ENCODE measurements at places on chromosomes 5 and 9.

- no peak for DNase-seq
These were observed 30.4 kb downstream of the NFX1 start for GRCh38 chr9:33320568-33321261.

- DNase-seq, result no peak
These were observed 222.9 kb downstream of the ARL15 start for GRCh38 chr5:54087436-54087835.

GRCh38 chr5:14213813-14214585 lies 70.9 kb downstream of the TRIO start:
- DNase-seq, result no peak

DNA sequence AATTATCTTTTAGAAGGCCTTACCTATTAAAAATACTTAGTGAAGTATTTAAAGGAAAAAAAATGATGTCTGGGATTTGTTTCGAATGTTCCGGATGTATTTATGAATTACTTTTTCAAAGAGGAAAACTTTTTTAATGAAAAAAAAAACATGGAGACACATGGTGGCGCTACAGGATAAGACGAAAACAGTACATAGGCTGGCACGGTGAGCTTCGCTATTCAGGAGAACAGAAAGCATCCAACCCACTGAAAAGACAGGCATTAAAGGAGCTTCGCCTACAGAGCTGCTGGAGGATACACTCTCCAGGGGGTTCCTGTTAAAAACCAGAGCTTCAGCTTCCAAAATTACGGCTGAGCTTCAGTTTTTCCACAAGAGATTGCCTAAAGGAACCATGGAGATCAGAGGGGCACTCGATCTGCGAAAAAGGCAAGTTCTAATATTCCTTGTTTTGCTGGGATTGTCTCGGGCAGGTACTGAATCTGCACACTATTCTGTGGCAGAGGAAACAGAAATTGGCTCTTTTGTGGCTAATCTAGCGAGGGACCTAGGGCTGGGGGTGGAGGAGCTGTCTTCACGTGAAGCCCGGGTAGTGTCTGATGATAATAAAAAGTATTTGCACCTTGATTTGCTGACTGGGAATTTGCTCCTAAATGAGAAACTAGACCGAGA lies at the start of gene PCDHB14:
Gene PCDHB14, plus strand, starts transcription at position 232 of the 672 bp plus-strand sequence. Its CDS starts 163 bp downstream, at position 395.
- DNase-seq, result peak; percentile 52

GRCh38 chr9:18490641-18491370 lies 16.9 kb downstream of the ADAMTSL1 start:
- no peak for DNase-seq

DNA sequence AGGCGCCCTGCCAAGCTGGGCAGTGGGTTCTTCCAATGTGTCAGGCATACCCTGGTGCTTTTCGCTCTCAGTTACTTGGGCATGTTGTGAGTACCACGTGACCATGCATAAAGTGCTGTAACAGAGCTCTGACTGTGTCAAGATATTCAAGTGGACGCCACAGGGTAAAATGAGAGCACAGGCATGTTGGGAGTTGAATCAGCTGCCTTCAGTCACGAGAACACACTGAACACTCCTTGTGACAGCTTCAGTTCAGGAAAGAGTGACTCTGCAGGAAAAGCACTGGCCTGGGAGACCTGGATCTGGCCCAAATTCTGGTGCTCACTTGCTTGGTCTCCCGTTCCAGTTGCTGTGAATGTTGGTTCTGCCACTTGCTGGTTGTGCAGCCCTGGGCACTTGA lies 5.1 kb downstream of the MLANA start:
- DNase-seq, result no peak

DNA sequence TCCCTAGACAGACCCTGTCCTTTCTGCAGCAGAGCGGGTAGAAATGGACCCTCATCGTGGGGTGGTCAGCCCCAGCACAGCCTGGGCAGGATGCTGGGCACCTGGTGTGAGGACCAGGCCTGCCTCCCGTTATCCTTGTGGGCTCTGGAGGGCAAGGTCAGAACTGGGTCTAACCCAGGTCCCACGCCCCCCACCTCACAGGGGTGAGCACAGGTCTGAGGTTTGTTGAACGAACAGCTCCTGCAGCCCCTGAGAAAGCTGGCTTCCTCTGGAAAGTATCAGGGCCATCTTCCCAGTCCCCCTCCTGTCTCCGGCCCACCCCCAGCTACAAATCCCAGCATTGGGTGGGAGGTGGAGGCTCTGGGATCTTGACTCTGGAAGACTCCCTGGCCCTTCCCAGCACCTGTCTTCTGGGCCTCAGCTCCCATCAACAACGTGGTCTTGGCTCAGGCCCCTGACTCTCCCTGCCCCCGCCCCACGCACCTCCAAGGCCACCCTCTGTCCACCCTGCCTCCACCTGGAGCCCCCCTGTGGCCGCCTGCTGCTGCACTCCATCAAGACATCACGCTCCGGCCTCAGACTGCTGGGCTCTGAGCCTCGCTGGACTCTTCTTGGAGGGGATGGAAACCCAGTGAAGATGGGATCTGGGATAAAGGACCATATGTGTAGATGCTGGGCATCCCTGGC lies 30.1 kb upstream of the CNOT6 start:
- no peak for DNase-seq

DNA sequence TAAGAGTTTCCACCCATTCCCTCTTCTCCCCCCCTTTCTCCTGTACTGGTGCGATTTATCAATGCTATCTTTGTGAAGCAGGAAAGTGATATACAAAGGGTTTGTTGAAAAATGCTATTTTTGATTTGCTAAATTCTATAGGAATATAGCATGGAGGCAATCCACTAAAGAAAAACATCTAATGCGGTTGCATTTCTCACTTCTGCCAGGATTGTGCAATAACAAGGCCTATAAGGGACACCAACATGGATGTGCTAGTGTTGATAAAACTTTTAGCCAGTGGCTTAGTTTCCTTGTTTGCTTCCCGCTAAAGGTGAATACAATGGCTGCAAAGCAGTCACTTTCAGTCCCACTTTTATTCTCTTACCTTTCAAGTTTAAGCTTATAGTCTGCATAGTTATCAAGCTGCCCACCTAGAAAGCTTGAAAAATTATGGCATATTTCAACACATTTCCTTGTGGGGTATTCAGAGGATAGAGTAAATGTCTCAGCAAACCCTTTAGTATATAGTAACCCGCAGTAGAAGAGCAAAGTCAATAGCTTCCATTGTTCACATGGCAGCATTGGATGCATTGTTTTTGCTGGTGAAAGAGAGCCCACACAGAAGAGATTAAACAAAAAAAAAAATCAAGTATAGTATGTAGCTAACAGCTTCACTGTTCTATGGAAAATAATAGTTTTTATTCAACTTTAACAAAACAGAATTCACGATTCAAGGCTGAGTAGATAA lies 674.6 kb upstream of the SEMA6A start:
- no peak for DNase-seq

GRCh38 chr5:136020383-136021015 lies 8.3 kb upstream of the TGFBI start:
- DNase-seq, result no peak
